ENCODE measurements at places on chromosomes 2 and 18.

GRCh38 chr2:240820607-240821428 lies 799 bp upstream of the KIF1A start:
- DNase-seq = no peak

DNA sequence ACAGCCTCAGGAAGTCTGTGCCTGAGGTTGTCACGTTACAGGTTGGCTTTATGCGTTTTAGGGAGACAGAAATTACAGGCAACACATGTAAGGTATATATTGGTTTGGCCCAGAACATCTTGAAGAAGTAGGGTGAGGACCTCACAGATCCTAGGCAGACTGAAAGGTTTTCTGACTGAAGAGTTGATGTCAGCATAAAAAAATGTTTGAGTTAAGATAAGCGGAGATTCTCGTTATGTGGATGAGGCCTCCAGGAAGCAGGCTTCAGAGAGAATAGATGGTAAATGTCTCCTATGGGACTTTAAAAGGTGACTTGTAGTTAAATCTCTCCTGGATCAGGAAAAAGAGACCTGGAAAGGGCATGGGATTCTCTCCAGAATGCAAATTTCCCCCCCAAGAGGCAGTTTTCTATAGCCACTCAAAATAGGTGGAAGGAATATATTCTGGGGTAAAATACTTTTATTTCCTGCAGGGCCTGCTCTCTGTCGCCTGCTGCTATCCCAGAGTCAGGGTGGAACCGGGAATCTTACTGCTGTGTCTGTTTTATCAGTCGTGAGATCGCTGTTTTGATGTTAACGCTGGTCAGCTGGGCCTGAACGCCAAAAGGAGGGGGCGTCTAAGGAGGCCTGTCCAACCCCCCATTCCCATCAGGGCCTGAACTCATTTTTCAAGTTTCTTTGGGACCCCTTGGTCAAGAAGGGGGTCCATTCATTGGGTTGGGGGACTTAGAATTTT lies 171.1 kb downstream of the HDAC4 start:
- DNase-seq = no peak

DNA sequence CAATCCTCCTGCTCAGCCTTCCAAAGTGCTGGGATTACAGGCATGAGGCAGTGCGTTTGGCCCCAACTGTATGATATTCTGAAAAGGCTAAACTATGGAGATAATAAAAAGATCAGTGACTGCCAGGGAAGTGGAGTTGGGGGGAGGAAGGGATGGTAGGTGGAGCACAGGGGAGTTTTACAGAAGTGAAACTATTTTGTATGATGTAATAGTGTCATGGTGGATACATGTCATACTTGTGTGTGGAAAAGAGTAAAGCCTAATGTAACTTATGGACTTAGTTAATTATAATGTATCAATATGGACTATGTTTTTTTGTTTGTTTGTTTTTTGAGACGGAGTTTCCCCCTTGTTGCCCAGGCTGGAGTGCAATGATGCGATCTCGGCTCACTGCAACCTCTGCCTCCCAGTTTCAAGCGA lies 2.9 kb upstream of the GGCX start:
- DNase-seq = no peak

DNA sequence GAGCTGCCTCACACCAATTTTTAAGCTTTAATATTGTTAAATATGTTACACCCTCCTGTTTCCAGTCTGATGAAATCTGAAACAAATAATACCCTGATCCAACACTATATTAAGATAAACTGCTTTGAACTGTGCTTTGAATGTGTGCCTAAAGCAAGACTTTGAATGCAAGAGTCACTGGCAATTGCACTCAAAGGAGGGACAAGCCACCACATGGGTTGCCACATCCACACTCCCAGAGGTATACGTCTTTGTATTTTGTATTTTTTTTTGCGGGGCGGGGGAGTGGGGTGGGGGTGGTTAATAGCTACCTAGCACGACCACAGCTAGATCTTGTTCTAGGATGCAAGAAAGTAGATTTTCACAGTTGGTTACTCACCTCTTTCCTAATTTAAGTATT lies 1.8 kb upstream of the ZEB2 start:
- no peak for DNase-seq

DNA sequence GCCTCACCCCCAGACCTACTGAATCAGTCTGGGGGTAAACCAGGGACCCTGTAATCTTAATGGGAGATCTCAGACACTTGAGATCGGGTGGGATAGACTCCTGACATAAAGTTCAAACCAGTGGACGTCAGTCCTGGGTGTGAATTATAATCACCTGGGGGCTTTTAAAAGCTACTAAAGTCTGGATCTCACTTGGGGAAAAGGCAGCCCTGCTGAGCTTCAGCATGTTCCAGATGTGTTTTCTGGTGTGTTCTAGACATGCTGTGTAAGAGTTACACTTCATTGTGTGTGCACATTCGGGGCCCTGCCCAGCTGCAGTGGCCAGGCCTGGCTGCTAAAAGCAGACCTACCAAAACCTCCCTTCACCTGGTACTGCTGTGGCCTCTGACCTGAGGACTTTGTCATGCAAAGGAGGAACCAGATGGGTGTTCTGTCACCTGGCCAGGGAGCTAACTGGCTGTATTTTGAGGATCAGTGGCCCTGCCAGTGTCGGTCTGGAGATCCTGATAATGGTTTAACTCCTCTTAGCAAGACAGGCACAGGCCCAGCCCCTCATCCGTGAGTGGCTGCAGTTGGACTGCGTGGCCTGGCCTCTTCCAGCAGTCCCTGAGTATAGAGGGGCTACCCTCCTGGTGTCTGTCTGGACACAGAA lies 10.6 kb downstream of the RRM2 start:
- no peak for DNase-seq

- DNase-seq = no peak
Measured at GRCh38 chr2:41720331-41721251, 327.2 kb upstream of the PKDCC start.

DNA sequence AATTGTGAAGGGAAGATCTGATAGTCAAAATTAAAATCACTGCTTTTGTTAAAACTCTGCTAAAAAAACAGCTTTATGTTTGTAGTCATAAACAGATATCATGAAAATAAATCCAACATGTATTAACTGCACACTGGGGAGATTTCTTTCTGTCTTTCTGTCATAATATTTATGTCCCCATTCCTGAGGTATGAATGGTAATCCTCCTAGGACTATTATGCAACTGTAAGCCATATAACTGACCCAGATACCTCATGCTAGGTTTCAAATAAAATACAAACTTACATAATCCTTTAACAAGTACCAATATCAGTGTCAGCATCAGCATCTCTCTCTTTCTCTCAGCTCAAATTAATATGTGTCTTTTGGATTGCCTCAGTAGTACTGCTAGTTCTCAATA lies 18.2 kb downstream of the IFIH1 start:
- no peak for DNase-seq

- DNase-seq = peak; percentile 78
Measured at GRCh38 chr2:108288534-108289106, at the start of gene SULT1C2. Gene SULT1C2, plus strand, starts transcription at chr2:108288895. Its CDS starts 4,773 bp downstream, at chr2:108293668.

- DNase-seq = no peak
Measured at GRCh38 chr2:16148632-16149348, 208.4 kb downstream of the MYCN start.

- DNase-seq = no peak
Measured at GRCh38 chr2:112665113-112665780, 19.5 kb downstream of the SLC20A1 start.
